Aortic smooth muscle cell (primary cell): ENCODE measurements at places on chromosomes 6 and 20. TPM values are rescaled to one million over a fixed set of nuclear protein-coding genes. Genes with fewer than 3 reads are reported as not detected.

Gene JAG1
- 180 and 219 TPM in 2 replicates for total RNA-seq

Gene PTPRT
- total RNA-seq: under 0.01 and 0.26 TPM in 2 replicates

Gene GSTA4
- total RNA-seq: 32.6 and 62.7 TPM in 2 replicates

Gene CALHM4
- not detected in 2 replicates for total RNA-seq

Gene ATP6V1G2
- total RNA-seq: 3.3 and 4.0 TPM in 2 replicates

Gene APOBEC2
- total RNA-seq: not detected in 2 replicates

Gene SLC17A2
- total RNA-seq: not detected in 2 replicates

Gene BFSP1
- total RNA-seq: 1.9 and 2.9 TPM in 2 replicates

Gene PDE10A
- total RNA-seq: 20.0 and 31.8 TPM in 2 replicates

Gene ZBTB22
- total RNA-seq: 22.2 and 23.8 TPM in 2 replicates

Gene E2F1
- total RNA-seq: 6.0 and 14.1 TPM in 2 replicates

Gene MYL9
- 11.6 and 21.9 TPM in 2 replicates for total RNA-seq

Gene SNAI1
- total RNA-seq: 0.68 and 0.79 TPM in 2 replicates

Gene LPA
- total RNA-seq: not detected in 2 replicates

Gene NFYA
- total RNA-seq: 12.6 and 14.8 TPM in 2 replicates

Gene AFDN
- 37.1 and 38.8 TPM in 2 replicates for total RNA-seq

Gene RAB44
- under 0.01 TPM in 1 of 2 replicates, not detected in the other for total RNA-seq

Gene HTR1B
- total RNA-seq: 0.06 and 0.26 TPM in 2 replicates

Gene OR2J2
- total RNA-seq: not detected in 2 replicates

Gene HTR1E
- total RNA-seq: not detected in 2 replicates

Gene CBLN4
- total RNA-seq: not detected in 2 replicates

Gene DNAH8
- under 0.01 TPM in 2 replicates for total RNA-seq

Gene SLC12A5
- total RNA-seq: 0.06 TPM in 1 of 2 replicates, not detected in the other

Gene CCN6
- not detected in 2 replicates for total RNA-seq

Gene SGK2
- total RNA-seq: 0.26 and 0.44 TPM in 2 replicates

Gene OR2H2
- not detected in 2 replicates for total RNA-seq

Gene NCOA7
- 114 and 118 TPM in 2 replicates for total RNA-seq

Gene CALHM5
- 11.0 and 11.8 TPM in 2 replicates for total RNA-seq

Gene CRISP2
- not detected in 2 replicates for total RNA-seq

Gene RHAG
- total RNA-seq: 0.06 TPM in 1 of 2 replicates, not detected in the other

Gene CDH22
- total RNA-seq: not detected in 2 replicates

Gene FAM209B
- not detected in 2 replicates for total RNA-seq

Gene BPI
- 0.50 and 0.79 TPM in 2 replicates for total RNA-seq
